ENCODE measurements at places on chromosomes 11 and 22.

- DNase-seq: no peak
Measured at GRCh38 chr11:5818245-5818886, 9.6 kb downstream of the OR52N2 start.

GRCh38 chr11:86551288-86552092 lies 120.9 kb downstream of the ME3 start:
- no peak for DNase-seq

GRCh38 chr22:49519117-49519737 lies 308.4 kb downstream of the BRD1 start:
- no peak for DNase-seq

DNA sequence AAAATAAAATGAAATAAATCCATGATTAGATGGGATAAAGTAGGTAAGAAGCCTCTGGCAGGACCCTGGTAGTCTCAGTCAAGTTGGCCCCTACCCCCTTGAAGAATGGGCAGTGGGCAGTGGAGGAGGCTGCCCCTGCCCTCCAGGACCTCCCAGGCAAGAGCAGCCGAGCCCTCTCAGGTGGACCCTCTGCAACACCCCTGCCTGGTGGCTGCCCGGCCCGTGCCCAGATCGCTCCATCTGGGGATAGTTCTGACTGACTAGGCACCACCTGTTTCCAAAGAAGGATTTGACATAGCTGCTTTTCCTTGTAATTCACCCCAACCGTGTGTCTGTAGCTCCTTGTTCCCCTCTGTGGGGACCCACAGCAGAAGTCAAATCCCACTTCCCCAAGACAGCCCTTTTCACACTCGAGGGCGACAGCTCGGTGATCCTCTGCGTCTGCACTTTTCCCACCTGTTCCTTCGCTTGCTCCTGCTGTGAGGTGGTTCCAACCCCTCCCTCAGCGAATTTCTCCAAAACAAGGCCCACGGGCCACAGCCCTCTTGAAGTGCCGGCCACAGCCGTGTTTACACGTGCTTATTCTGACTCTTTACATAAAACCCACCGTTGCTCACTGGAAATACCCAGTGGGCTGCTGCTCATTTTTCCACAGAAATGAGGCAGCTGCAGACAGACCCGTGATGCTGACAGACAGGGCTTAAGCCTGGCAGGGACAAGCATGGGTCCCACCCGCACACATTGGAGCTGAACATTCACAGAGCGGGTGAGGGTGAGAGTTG lies 5.5 kb upstream of the TMPRSS13 start:
- no peak for DNase-seq

Measured in stimulated activated CD8-positive, alpha-beta memory T cell treated with anti-CD3 and anti-CD28 coated beads, Interleukin-2, amount 100 ng/mL, for 48 hours (primary cell).